ENCODE measurements at places on chromosomes 12 and 14. TPM values are rescaled to one million over a fixed set of nuclear protein-coding genes. Genes with fewer than 3 reads are reported as not detected.

- DNase-seq, result no peak
- no peak overlapping the region for H3K4me3 ChIP-seq
- H3K27me3 ChIP-seq, result no peaks in the 10 kb centered on the region
- no peaks in the 10 kb centered on the region for H3K36me3 ChIP-seq
- H3K27ac ChIP-seq, result no peak overlapping the region
These were observed 19.3 kb upstream of the MED6 start for GRCh38 chr14:70619708-70620107.

ZC3H14 gene
- 65.0 TPM for polyA plus RNA-seq

TMCC3 gene
- 24.3 TPM for polyA plus RNA-seq

PLEKHG7 gene
- polyA plus RNA-seq, result 0.54 TPM

DNA sequence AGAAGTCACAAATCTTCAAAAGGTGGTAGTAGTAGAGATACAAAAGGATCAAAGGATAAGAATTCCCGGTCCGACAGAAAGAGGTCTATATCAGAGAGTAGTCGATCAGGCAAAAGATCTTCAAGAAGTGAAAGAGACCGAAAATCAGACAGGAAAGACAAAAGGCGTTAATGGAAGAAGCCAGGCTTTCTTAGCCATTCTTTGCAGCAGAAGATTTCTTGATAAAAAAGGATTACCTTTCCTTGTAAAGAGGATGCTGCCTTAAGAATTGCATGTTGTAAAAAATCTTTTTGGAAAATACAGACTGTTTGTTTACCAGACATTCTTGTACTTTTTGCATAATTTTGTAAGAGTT is 6.6 kb downstream of the PNN start:
- H3K27me3 ChIP-seq, result no peaks in the 10 kb centered on the region
- no peak overlapping the region for H3K27ac ChIP-seq
- H3K36me3 ChIP-seq, result peaks cover 57% of the 10 kb centered on the region

DDX23 gene
- 90.9 TPM for polyA plus RNA-seq

DNA sequence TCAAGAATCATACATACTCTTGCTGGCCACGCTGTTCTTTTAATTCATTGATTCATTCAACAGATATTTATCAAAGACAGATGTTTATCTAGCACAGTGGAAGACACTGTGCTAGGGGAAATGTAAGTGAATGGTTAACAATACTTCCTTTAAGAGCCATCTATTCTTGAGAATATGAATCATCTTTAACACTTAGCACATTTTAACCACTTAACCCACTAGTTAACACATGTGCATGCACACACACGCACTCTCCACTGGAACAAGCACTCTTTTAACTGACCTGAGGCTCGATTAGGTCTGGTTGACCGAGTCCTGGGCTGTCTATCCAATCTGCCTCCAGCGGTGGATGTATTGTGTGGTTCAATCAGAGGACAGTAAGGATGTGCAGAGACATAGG is 34.6 kb downstream of the LMNTD1 start:
- H3K27ac ChIP-seq, result no peak overlapping the region
- H3K4me1 ChIP-seq, result no peaks in the 10 kb centered on the region
- DNase-seq, result no peak
- no peaks in the 10 kb centered on the region for H3K36me3 ChIP-seq
- no peaks in the 10 kb centered on the region for H3K27me3 ChIP-seq

- no peaks in the 10 kb centered on the region for H3K27me3 ChIP-seq
- peaks cover 34% of the 10 kb centered on the region for H3K4me1 ChIP-seq
- peak overlapping the region; percentile 80 for H3K4me3 ChIP-seq
- H3K36me3 ChIP-seq, result peaks cover 52% of the 10 kb centered on the region
- no peak for DNase-seq
These were observed 1.5 kb downstream of the CHD4 start for GRCh38 chr12:6605421-6606330.

A2M gene
- polyA plus RNA-seq, result 74.4 TPM

GRCh38 chr12:110972866-110973265 is 52.5 kb upstream of the MYL2 start:
- no peak overlapping the region for H3K27ac ChIP-seq
- H3K4me1 ChIP-seq, result no peaks in the 10 kb centered on the region
- no peak for DNase-seq
- H3K27me3 ChIP-seq, result no peaks in the 10 kb centered on the region
- no peaks in the 10 kb centered on the region for H3K36me3 ChIP-seq
- no peak overlapping the region for H3K4me3 ChIP-seq

DNA sequence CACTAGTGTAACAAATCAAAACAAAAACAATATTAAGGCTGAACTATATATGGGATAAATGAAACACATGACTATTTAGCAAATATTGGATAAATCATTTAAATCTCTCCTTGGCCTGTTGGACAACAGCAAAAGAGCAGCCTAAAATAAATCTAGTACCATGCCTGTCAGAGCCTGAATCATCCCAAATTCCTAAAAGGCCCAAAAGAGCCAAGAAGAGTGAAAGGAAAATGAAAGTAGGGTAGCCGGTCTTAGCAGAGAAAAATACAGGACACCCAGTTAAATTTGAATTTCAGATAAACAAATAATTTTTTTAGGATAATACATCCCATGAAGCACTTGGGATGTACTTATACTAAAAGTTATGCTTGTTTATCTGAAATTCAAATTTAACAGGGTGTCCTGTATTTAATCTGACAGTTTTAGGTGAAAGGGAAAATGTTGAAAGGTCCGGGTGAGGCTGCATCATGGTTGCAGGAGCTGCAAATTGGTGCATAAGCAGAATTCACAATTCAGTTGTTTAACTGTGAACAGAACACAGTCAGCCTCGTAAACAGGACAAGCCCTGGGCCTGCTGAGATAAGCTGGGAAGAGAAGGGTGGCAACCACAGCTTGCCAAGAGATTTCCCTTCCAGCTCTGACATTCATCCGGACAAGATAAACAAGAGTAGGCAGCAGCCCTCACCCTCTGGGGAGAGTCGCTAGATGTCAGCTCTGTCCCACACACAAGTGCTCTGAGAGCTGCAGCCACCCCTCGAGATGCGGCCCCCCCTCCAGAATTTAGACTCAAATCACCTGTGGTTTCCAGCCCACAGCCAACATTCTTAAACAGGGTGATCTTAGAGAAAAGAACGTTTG is 30.3 kb downstream of the DMAC2L start:
- peak; percentile 43 for DNase-seq
- no peaks in the 10 kb centered on the region for H3K36me3 ChIP-seq
- no peak overlapping the region for H3K27ac ChIP-seq

GRCh38 chr14:22315336-22315735 is 273.7 kb downstream of the DAD1 start:
- H3K27me3 ChIP-seq, result no peaks in the 10 kb centered on the region
- no peaks in the 10 kb centered on the region for H3K36me3 ChIP-seq
- DNase-seq, result no peak
- peaks cover 2% of the 10 kb centered on the region for H3K4me1 ChIP-seq

NUP107 gene
- 50.0 TPM for polyA plus RNA-seq

UBR7 gene
- 19.8 TPM for polyA plus RNA-seq

DNA sequence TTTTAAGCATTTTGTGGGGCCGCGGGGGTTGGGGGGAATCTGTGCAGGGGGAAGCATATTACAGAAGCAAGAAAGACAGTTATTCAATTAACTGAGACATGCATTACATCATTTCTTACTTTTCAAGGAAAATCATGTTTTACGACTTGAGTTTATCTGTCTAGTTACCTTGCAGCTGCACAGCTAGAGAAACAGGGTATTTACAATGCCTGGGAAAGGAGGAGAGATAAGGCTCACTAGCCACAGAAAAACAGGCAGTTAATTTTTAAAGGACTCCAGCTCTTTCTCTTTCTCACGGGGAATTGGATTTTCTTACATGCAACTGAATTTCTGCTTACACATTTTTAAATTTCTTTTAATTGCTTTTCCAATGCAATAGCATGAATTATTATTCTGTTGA is 22.2 kb downstream of the FCF1 start:
- peaks cover 24% of the 10 kb centered on the region for H3K4me1 ChIP-seq
- DNase-seq, result peak; percentile 59
- H3K27ac ChIP-seq, result peak overlapping the region; percentile 47
- H3K27me3 ChIP-seq, result no peaks in the 10 kb centered on the region
- peaks cover 20% of the 10 kb centered on the region for H3K36me3 ChIP-seq
- no peak overlapping the region for H3K4me3 ChIP-seq

DNA sequence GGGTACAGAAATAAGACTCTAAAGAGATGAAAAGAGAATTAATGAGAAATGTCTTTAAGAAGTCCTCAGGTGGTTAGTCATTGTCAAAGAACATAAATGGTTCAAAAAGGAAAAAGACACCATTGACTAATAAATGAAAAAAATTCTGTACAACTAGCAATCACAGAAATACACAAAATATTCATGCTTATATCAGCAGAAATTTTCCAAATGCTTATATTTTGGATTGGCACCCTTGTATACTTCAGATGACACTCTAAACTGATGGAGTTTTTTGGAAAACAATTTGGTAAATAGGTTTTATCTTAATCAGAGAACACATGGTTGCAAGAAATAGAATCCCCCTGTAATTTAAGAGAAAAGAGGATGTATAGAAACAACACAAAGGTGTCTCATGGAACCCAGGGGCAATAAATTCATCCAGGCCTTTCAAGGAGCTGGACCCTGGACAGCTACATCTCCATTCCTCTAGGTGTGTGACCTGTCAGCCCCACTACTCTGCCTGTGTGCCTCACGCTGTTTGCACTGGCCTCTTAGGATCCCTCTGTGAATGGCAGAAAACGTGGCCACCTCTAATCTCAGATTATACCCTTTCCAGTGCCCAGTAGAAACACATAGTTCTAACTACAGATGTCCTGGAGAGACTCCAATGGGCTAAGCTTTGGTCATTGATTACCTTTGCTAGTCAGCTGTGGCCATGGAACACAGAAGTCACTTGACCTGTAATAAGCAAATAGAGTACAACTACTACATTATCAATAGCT is 110.2 kb downstream of the FGD4 start:
- no peak overlapping the region for H3K27ac ChIP-seq
- DNase-seq, result peak; percentile 51
- H3K27me3 ChIP-seq, result no peaks in the 10 kb centered on the region

RD3L gene
- not detected for polyA plus RNA-seq
